Esophagus mucosa (tissue), 1 donor: ENCODE measurements at places on chromosomes 3 and 15.

DNA sequence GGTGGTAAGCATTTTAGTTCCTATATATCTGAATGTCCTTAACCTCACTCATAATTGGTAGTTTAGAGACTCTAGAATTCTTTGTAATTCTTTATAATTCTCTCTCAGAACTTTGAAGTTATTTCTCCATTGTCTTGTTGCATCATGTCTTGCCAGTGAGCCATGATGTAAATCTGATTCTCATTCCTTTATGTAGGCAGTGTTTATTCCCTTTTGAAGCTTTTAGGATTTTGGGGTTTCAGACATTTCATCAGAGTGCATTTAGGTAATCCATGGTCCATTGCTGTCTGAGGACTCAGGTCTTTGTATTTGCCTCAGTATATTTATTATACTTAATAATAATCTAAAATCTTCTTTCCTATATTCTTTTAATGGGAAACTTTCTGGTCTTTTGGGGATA, 20.6 kb downstream of the CMC1 start:
- no peak for ATAC-seq

- no peak for ATAC-seq
Observed at GRCh38 chr15:41288464-41288863, 43.9 kb downstream of the OIP5 start.

- ATAC-seq: peak; percentile 45
Observed at GRCh38 chr3:191290311-191291025, 38.7 kb upstream of the CCDC50 start.

GRCh38 chr3:105647047-105647446, 221.8 kb downstream of the CBLB start:
- ATAC-seq: peak; percentile 56

GRCh38 chr3:43855674-43856299, 165.0 kb downstream of the ABHD5 start:
- peak; percentile 88 for ATAC-seq
